ENCODE measurements at places on chromosomes 12 and 14.

- DNase-seq = no peak
Observed at GRCh38 chr12:89155826-89156225, 196.5 kb downstream of the DUSP6 start.

DNA sequence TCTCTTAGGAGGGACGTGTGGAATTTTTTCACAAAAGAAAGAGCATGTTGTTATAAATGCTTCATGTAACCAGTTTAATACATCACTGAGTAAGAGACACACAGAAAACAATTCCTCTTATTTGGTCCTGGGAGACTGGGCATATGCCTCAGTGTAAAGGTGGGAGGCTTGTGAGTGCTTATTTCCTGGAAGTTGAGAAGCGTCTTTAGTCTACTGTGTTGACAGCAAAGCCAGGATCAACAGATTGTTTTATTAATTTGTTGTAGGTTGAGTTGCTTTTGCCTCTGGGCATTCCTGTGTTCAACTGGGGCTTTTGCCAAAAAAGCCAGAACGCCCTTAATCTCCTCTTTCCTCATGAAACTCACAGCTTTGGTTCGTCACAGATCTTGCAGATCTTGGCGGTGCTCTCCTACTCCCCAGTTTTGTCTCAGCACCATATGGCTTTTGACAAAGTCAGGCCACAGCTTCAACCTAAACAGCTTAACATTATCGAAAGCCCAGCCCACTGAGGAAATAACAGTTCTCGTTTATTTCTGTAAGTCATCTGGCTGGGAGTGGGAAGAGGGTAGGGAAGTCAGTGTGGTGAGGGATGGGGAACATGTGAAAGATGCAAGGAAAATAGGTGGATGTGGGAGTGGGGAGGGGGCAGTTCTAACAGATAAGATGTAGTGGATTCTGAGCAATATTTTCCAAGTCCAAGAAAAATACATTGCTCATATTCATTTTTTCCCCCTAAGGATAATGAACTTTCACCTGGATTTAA lies 227.2 kb downstream of the DACT1 start:
- DNase-seq = no peak

GRCh38 chr12:55965941-55966407 lies at the start of gene PMEL:
TSS of gene PMEL (minus strand) at chr12:55966042. CDS start at chr12:55966011, 31 bp downstream.
- no peak for DNase-seq

DNA sequence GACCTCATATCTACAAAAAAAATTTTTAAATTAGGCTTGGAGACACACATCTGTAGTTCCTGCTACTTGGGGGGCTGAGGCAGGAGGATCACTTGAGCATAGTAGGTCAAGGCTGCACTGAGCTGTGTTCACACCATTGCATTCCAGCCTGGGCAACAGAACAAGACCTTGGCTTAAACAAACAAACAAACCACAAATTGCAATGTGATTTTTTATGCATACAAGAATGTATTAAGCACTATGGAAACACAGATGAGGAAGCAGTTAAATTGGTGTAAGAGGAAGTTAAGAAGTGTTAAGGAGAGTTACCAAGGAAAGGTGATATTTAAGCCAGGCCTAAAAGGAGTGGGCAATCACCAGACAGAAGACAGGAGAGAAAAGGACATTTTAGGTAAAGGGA lies 83.6 kb upstream of the HECTD1 start:
- no peak for DNase-seq

DNA sequence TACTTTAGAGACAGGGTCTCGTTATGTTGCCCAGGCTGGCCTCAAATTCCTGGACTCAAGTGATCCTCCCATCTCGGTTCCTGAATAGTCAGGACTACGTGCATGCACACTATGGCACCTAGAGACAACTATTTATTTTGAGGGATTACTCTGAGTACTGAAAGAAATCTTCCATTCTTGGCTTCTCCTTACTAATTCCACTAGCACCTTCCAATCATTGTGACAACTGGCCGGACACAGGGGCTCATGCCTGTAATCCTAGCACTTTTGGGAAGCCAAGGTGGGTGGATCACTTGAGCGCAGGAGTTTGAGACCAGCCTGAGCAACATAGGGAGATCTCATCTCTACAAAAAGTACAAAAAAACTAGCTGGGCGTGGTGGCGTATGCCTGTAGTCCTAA lies 42.1 kb upstream of the MTERF2 start:
- no peak for DNase-seq

- DNase-seq = no peak
Observed at GRCh38 chr12:52005903-52006703, 643 bp upstream of the TAMALIN start.

DNA sequence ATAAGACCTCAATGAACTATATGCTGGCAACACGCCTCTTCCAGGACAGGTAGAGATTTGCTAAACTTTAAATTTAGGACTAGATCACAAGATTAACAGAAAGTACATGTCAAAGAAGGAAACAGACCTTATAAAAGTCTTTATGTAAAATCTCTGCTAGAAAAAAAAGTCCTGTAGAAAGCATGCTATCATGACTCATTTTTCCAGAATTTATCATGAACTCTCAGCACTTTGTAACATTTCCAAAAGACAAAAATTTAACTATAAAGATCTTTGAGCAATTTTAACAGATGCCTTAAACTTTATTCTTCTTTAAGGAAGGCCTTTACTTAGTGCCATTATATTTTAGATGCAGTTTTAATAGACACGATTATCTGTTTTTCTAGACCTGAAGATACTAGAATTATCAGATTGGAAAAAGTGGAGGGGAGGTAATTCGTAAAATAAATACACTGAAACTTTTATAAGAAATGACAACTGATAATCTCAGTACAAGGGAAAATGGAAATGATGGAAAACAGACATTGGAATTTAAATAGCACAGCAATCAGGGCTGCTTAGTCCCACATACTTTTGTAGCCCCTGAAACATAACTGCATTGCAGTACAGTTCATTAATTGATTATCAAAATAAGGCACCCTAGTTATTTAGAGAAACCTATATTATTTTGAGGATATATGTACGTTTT lies 92.0 kb downstream of the TTLL5 start:
- no peak for DNase-seq

GRCh38 chr12:124901003-124901402 lies 13.4 kb downstream of the UBC start:
- DNase-seq = no peak

- no peak for DNase-seq
Observed at GRCh38 chr12:64522316-64522715, 70.4 kb downstream of the TBK1 start.

DNA sequence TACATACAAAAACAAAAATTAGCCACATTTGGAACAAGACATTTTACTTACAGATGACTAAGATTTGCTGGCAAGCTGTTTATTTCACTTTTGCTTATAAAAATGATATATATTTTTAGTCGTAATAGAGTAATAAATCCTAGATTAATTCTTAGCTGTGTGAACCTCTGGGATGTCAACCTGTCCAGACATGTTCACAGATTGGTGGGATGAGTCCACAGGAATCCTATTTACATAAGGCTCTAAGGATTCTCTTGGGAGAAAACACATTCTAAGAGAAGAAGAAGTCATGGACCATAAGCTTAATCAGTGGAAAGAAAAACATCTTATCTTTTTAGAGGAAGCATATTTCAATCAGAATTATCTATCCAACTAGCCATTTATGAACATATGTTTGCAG lies 797.4 kb downstream of the C12orf50 start:
- no peak for DNase-seq

DNA sequence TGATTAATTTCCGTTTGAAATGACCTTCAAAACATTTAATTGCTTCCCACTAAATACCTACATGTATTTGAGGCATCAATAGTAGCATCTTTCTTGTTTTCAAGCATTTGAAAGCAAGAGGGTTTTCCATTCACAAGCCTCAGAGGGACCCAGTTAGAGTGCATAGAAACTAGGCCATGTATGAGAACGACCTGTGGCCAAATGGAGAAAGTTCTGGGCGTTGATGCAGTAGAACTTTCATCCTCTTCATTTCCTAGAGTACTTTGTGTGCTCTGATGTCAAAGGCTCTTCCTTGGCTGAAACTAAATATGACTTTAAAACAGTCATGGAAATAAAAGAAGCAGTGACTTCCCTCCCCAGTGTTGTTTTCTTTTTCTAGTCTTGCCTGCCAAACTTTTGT lies 944 bp upstream of the DHRS7 start:
- DNase-seq = no peak

DNA sequence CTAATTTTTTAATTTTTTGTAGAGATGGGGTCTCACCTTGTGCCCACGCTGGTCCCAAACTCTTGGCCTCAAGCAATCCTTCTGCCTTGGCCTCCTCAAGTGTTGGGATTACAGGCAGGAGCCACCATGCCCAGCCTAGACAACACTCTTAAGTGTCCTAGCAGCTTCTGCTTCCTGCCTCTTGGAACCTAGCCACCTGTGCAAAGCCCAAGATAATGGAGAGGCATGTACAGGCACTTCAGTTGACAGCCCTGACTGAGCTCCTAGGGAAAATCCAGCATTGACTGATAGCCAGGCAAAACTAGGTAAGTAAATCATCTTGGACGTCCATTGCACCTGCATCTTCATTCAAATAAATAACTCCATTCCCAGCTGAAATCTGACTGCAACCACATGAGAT lies 15.5 kb downstream of the COX14 start:
- DNase-seq = no peak

DNA sequence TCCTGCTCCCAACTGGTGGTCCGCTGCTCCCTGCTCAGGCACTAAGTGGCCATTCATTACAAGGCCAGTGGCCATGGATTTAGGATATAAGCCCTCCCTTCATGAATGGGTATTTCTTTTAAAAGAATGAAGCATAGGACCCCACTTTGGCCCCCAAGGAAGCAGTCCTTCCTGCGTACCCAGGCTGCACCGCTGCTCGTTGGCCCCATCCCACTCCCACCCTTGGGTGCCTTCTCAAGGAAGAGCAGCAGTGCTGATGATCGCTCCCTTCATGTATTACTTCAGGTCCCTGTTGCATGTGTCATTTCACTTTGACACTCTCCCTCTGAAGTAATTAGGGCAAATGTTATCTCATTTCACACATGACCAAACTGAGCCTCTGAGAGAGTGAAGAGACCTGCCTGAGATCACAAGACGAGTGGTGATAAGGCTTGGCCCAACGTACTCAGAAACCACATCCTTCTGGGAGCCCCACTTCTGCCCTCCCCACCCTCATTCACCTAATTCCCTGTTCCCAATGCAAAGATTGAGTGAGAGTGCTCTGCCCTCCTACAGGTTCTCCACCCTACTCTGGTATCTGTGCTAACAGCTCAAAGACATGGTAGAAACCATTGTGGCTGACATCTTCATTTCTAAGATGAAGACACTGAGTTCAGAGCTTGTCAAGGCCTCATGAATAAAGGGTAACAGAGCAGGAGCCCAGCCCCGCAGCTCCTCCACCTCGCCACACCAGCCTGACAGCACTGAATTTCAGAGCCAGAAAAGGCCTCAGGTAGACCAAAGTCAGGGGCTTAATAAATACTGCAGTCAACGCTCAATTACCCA lies 10.3 kb upstream of the KRT2 start:
- DNase-seq = no peak

DNA sequence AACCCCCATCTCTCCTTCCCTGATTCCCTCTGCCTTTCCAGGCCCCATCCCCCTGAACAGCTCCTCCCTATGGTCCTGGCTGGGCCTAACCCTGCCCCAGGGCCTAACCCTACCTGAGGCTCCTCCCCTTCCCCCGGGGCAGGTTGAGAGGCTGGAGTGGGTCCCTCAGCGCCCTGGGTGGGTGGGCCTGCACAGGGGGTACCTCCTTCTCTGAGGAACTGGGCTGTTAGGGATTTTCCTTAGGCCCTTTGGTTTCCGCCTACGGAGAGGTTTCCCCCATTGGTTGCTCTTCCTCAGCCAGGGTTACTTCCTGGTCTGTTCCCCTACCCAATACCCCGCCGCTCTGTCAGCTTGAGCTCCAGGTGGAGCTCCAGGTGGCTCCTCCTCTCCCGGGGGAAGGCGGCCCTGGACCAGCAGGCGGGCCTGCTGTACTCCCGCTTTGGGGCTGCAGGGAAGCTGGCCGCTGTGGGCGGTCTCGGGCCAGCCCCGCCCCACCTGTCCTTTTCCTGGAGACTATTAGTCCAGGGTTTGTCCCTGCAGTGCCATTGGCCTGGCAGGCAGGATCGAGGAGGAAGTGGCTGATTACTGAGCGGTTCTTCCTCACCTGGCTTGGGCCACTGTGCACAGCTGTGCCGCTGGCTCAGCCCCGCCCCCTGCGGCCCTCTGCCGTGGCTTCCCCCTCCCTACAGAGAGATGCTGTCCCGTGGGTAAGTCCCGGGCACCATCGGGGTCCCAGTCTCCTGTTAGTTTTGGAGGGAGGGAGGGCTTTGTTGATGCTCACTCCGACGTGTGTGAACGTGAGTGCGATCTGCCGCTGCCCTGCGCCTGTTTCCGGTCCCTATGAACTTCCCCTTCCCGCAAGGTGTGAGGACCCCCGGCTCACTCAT lies 2.5 kb downstream of the C12orf57 start:
- DNase-seq = no peak

Measured in stimulated activated CD8-positive, alpha-beta memory T cell treated with anti-CD3 and anti-CD28 coated beads, Interleukin-4, amount 100 ng/mL, for 4 hours (primary cell).